ENCODE measurements at places on chromosomes 5 and 9.

GRCh38 chr5:152274224-152274623 is 130.9 kb downstream of the NMUR2 start:
- no peak for DNase-seq

GRCh38 chr9:131813116-131813515 is 73.2 kb upstream of the RAPGEF1 start:
- DNase-seq: no peak

DNA sequence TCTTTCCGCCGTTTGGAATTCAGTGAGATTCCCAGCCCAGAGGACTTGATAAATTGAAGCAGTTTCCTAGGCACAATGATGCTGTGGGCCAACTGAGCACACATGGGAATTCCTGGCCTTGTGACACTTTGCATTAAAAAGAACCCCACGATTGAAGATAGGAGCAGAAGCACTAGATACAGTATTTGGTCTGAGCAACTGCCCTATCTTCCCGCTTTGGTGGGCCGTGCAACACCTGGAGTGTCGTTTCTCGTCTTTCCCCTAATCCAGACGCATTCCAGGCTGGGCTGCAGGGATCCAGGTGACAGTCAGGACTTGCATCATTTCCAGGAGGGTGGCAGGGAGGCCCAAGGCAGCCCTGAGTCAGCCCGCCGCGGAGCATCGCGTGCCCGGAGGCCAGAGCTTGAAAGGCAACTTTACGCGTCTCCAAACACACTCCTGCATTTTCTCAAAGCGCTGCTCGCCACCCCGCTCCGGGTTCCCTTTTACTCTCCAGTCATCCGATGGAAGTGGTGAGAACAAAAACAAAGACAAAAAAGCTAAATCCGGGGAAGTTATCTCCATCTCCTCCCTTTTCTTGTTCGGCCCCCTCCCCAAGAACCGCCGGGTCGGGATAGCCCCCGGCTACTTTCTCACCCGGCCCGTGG is 753 bp upstream of the STC2 start:
- peak; percentile 82 for DNase-seq

DNA sequence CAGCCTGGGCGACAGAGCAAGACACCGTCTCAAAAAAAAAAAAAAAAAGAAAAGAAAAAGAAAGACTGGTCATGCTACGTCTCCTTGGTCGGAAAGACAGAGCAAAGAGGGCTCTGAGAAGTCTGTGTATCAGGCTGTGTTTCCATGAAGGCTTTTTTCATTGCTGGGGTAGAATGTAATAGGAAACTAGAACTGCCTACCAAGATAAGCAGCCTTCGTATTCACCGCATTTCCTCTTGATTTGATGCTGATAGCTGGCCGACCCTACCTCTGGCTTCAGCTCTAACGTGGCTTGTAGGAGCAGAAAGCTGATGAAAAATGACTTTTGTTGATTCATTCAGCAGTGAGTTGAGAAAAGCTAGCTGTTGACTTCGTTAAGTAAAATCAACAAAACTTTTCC is 17.4 kb downstream of the SLC1A3 start:
- DNase-seq: no peak

DNA sequence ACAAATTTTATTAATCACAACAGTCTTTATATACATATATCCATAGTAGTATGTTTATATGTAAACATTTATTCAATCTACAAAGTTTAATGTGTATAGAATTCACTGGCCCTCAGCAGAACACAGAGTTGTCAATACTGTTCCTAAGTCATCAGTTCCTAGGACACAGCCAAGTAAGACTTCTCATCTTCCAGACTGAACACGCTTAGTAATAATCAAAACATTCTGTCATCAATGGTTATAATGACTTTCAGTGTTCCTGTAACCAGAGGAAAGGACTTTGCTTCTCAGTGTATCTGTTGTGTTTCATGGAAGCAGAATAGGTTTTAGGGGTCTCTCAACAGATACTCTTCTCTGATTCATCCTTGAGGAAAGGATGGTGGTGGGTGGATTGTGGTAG is 82.2 kb downstream of the SMIM23 start:
- DNase-seq: peak; percentile 33

DNA sequence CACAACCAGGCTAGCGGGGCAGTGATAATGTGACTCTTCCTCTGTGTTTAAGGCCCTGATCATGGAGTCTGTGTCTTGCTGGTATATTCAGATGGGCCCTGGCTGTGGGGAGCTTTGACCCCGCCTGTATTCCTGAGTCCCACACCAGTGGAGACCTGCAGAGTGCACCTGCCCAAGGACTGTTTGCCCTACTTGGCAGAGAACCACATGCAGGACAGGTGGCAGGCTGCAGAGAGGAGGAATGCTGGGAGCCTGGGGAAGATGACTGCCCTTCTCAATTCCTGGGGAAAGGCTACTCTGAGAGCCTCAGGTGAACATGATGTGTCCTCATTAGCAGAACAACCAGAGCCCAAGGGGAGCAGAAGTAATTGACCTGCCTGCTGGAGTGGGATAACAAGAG is 36.2 kb downstream of the IARS1 start:
- no peak for DNase-seq

DNA sequence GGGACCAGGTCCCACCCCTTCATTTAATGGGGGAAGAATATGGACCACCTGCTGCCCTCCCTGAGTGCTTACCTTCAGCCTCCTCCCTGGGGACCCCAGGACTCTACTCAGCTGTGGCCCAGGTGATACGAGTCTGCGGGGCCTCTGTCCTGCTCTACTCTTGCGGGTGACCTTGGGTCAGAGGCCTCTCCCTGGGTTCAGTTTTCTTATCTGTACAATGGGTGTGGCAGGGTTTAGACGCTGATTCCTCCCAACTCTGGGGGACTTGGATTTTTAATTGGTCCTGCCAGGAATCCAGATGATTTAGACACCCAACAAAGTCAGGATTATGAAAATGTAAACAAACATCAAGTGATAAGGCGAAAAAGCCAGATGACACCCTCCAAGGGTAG is 25.0 kb downstream of the FAM163B start:
- no peak for DNase-seq

DNA sequence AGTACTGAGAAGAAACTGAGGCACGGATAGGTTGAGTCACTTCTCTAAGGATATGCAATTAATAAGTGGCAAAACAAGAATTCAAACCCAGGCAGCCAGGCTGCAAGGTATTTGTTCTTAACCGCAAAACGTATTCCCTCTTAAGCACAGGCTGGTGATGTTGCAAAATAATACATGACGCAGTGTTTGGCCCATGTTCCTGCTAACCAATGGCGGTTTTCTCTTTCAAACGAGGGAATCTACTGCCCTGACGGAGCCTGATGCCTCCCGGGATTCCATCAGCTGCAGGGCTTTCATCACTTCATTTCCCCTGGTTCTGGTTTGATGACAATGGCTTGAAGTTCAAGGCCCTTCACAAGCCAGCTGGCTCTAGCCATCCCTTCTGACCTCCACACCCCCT is 154.8 kb downstream of the SLIT3 start:
- DNase-seq: peak; percentile 93

GRCh38 chr5:112480501-112480900 is 61.4 kb upstream of the EPB41L4A start:
- no peak for DNase-seq

DNA sequence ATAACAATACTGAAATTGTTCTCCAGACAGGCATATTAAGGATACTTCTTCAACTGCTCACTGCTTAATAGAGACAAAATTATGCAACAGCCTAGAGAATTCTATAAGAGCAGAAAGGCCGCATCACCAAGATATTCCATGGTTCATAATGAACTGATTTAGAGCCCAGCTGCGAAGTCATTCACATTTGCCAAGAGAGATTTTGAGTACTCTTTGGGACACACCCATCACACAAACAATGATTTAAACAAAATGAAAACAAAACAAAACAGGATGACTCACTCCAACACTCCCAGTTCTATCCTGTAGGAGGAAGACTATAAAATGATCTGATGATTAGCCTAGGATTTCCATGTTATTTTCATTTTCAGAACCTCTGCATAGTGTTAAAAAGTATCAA is 145.7 kb upstream of the GNA14 start:
- DNase-seq: peak; percentile 82

- no peak for DNase-seq
These were observed 24.2 kb downstream of the SLC1A1 start for GRCh38 chr9:4514252-4515128.

- DNase-seq: peak; percentile 12
These were observed 46.6 kb downstream of the ATG10 start for GRCh38 chr5:82018462-82018861.

DNA sequence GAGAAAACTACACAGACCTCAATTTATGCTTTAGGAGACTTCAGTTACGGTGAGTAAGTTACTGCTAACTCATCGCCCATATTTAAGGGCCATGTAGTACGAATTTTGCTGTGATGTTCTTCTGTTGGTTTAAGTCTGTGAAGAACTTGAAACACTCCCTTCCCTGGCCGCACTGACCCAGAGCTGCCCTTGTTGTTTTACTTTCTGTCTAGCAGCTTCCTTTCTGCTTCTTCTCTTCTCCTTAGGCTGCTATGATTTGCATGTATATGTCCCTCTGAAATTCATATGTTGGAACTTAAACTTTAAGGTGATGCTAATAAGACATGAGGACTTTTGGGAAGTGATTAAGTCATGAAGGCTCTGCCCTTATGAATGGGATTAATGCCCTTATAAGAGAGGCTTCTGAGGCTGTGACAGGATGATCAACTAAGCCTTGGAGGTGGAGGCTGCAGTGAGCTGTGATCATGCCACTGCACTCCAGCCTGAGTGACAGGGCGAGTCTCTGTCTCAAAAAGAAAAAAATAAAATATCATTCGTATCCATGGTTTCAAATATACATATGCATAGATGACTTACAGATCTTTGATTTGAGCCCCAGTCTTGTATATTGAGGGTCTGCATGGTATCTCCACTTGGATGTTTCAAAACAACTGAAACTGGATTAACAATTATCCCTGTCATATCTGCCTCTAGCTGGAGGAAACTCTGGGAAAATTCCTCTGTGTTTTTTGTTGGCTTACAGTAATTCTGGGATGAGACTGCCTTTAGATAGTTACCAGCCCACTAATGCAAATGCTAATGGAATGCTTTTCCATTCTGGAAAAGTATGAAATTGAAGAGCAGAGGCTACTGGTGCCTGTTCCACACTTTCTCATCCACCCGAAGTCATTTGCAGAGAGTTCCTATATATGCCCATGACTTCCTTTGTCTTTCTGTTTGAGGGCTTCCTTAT is 263.4 kb upstream of the ACTBL2 start:
- no peak for DNase-seq

GRCh38 chr5:179973391-179973790 is 65.7 kb upstream of the TBC1D9B start:
- no peak for DNase-seq

- peak; percentile 3 for DNase-seq
These were observed 46.1 kb downstream of the ENC1 start for GRCh38 chr5:74594137-74595040.

DNA sequence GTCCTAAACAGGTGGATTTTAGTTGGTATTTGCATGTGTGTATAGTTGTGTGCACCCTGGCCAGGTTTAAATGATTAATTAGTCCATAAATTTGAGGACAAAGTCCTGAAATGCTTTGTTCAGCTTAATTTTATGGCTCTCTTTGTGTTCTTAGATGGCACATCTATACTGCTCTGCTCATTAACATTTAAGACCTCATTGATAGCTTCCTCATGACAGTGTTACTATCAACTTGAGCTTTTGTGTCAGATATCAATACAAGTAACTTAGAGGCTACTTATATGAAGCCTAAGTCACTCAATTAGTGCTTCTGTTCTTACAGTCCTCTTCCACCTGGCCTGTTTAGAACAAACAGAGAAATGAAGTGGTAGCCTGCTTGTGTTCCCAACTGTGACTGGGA is 240.9 kb downstream of the TRPM3 start:
- DNase-seq: no peak

GRCh38 chr5:159106569-159107282 is 7.0 kb upstream of the EBF1 start:
- peak; percentile 67 for DNase-seq

DNA sequence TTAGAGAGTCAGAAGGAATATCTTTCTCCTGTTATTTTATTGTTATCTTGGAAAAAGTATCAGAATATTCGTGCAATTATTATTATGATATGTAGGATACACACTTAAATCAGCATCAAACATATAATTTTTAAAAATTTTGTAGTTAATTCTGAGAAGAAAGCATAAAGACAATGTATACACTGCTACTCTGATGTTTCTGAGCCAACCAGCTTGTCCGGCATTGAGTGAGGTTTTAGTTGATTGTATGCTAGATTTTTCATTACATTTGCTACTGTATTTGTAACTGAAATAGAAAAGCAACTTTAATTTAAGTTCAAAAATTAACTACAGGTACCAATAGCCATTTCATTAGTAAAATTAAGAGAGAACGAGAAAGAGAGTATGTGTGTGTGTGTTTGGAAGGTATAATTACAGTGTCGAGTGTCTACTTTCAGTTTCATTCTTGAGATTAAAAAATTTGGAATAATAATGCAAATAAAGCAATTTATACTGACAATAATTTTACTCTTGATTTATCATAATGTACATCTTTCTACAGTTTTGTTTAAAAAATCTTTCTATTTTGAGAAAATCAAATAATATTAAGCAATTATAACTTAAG is 160.4 kb upstream of the CDH12 start:
- no peak for DNase-seq

DNA sequence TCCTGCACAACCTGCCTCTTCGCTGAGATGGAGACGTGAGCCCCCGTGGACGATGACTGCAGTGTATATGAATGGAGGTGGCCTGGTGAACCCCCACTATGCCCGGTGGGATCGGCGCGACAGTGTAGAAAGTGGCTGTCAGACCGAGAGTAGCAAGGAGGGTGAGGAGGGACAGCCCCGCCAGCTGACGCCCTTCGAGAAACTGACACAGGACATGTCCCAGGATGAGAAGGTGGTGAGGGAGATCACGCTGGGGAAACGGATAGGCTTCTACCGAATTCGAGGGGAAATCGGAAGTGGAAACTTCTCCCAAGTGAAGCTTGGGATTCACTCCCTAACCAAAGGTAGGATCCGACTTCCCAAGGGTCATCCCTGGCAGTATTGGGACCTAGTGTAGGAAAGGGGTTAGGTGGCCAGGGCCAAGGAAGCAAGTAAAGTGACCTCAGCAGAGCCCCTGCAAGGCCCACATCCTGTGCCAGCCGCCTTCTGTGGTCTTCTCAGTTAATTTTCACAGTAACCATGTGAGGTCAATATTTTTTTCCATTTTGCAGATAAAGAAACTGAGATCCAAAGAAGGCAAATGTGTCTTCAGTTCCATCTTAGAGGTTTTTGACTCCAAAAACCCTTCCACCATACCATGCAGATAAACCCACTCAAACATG is 53.8 kb downstream of the NIM1K start:
- DNase-seq: no peak

GRCh38 chr5:132079081-132079480 is 5.5 kb downstream of the CSF2 start:
- no peak for DNase-seq

GRCh38 chr5:178392931-178393394 is 160.4 kb upstream of the PHYKPL start:
- no peak for DNase-seq

- no peak for DNase-seq
These were observed 176.8 kb downstream of the ISOC1 start for GRCh38 chr5:129271308-129271707.

Data from AG10803 (cell line).